CD4-positive, alpha-beta T cell treated with Interleukin-15 for 1 hour (primary cell): ENCODE measurements at places on chromosomes 4 and X.

DNA sequence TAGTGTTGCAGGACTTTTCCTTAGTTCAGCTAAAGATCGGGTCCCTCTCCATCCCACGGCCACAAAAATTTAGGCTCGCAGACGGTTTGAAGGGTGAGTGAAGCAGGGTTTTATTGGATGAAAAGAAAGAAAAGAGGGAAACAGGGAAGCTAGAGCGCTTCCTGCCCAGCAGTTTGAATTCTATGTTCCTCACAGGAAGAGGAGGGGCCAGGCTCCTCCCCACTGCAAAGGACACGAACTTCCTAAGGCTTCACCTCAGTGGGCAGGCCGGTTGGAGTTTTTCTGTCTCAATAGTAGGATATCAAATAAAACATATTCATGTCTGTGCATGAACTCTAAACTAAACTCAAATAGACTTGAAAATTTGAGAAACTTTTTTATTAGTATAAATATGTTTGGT lies 27.4 kb downstream of the DAPP1 start:
- no peak for DNase-seq

DNA sequence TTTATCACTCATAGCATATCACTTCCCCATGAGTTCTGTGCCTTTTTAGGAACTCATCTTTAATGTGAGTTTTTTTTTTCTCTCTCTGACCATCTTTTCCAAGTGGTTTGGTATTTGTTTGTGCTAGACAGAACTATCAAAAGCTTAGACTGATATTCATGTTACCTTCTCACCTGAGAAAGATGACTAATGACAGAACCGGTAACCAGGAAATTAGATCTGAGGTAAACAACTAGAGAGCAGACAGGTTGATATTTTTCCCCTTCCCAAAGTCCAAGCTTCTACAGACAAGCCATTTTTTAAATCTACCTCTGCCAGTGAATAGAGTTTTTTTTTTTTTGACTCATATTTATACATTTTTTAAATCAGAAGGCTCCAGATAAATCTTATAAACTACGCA lies 17.0 kb upstream of the SRD5A3 start:
- no peak for DNase-seq

DNA sequence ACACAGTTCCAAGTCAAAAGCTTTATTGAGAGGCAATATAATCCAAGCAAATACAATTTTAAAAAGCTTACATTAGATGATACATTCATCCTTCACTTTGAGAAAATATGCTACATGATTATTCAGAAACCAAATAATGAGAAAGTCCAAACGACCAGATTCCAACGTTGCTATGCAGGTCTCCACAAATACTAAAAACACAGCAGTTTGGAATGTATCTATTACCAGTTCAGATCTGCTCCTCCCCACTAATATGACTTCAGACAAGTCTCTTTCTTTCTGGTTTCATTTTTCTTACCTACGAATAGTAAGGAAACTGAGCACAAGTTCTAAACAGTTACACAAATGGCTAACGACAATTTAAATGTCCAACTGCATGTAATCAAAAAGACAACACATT lies 9.5 kb downstream of the NAF1 start:
- DNase-seq, result no peak

- no peak for DNase-seq
Measured at GRCh38 chr4:67522230-67522629, 23.1 kb downstream of the CENPC start.

DNA sequence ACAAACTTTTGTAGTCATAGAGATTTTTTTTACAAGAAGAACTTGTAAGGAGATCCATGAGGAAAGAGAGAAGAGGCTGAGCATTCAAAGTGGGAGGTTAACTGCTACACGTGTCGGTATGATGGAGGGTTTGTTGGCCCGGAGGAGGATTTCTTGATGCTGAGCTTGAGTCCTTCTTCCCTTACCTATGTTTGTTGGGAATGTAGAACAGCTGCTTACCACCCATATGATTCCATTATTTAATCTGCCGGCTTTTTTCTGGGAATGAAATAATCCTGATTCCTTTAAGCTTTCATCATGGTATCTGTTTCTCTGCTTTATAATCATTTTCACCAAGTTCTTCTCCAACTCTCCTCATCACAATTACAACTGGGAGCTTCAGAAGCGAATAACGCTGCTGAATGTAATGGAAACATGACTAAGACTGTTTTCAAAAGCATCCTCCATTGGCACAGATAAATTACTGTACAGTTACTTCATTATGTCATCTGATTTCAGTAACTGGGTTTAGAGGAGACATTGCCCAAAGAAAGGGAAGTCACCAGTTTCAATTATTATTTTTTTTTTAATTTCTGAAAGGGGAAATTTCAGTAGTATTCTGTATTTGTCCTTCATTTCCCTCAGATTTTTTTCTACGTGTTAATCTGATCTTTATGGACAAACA lies 420.6 kb downstream of the SPRY1 start:
- no peak for DNase-seq

DNA sequence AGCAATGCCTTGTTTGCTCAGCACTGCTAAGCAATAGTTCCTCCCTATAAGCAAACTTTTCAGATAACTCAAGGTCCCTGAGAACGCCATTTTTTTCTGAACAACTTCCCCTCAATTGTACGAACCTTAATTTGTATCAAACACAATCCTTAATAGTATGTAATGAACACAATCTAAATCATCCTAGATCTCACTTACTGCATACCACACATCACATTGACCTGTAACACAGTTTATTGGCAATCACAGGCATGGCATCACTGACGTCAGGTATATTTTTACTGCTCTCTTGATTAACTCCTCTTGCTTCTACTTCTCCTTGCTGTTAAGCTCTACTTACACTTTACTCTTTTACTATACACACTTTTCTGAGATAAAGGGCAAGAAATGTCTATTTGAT lies 67.0 kb downstream of the TAPT1 start:
- DNase-seq, result no peak

- DNase-seq, result no peak
Measured at GRCh38 chr4:138658518-138658917, 357.1 kb upstream of the NOCT start.

- no peak for DNase-seq
Measured at GRCh38 chr4:172806841-172807240, 361.8 kb upstream of the GALNT7 start.

DNA sequence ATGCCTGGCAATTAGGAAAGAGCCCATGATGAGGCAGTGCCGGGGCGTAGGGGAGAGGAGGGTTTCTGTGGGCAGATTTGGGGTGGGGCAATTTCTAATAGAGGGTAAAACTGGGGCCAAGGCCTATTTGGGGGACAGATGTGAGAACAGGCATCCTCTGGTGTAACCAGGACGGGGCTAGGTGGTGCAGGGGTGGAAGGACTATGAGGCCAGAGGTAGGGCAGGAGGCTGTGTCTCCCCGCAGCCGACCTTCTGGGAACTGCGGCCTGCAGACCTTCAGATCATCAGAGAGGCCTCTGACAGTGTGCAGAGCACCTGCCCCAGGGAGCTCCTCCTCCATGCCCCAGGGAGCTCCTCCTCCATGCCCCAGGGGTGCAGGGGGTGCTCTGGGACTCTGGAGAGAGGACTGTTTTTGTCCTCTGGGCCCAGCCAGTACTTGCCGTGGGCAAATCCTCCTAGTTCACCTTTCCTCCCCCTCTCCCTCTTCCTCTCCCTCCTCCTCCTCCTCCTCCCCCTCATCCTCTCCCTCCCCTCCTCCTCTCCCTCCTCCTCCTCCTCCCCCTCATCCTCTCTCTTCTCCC lies 101.9 kb downstream of the SORCS2 start:
- no peak for DNase-seq

GRCh38 chr4:1039493-1040343 lies 28.3 kb downstream of the FGFRL1 start:
- no peak for DNase-seq

- no peak for DNase-seq
Measured at GRCh38 chr4:2836391-2836859, 7.2 kb upstream of the ADD1 start.
